GM23248 (cell line): ENCODE measurements at places on chromosomes 7 and 10.
A peak's percentile ranks its signal among the peaks of the same experiment; 100 is the strongest.

- no peak for DNase-seq
Measured at GRCh38 chr7:112263519-112263918, 57.0 kb downstream of the ZNF277 start.

GRCh38 chr10:43945094-43945730 lies 296.5 kb upstream of the ZNF32 start:
- no peak for DNase-seq

DNA sequence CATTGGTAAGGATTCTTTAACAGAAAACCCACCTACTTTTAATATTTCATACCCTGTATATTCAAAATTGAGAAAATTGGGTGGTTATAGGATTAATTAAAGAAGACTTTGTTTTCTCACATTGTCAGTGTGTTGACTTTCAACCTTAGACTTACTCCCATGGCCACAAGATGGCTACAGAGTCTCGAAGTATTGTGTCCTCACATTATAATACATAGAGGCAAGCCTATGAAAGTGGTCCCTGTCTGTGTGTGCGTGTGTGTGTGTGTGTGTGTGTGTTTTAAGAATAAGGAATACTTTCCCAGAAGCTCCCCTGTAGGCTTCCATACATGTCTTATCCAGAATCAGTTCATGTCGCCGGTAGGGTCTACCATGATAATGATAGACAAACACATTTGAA lies 180.0 kb downstream of the PHF14 start:
- no peak for DNase-seq

DNA sequence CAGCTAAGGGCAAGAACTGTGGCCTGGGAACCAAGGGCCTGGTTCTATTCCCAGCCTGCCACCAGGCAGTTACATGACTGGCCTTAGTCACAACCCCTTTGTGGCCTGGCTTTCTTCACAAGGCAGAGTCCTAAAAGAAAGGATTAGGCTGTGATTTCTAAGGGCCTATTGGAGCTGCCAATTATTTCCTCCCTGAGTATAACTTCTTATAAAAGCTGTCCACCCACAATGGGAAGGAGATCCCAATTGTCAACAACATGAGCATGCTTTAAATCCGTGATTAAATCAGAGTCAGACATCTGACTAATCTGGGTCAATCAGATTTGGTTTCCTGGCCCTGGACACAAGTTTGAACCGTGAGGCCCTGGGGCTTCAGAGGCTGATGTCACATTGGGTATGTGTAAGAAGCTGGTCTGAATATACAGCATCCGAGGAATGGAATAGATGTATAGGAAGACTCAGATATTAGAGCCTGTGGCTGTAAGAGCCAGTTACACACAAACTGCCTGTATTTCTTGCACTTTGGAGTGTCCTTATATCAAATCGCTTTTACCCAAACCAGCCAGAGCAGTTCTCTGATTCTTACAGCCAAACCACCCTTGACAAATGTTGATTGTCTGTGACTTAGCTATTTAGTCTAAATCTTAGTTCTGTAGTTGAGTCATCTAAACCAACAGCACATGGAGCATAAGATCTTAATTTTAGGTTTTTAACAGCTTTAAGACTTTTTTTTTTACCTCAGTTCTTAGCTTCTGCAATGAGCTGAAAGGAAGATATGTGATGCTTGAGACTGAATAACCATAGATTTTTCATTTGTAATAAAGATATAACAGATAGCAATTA lies 61.3 kb downstream of the ABCB4 start:
- peak; percentile 89 for DNase-seq

- DNase-seq = no peak
Measured at GRCh38 chr7:35680403-35681013, 14.4 kb downstream of the HERPUD2 start.

- DNase-seq = peak; percentile 90
Measured at GRCh38 chr10:122149561-122150505, 121.3 kb upstream of the BTBD16 start.

DNA sequence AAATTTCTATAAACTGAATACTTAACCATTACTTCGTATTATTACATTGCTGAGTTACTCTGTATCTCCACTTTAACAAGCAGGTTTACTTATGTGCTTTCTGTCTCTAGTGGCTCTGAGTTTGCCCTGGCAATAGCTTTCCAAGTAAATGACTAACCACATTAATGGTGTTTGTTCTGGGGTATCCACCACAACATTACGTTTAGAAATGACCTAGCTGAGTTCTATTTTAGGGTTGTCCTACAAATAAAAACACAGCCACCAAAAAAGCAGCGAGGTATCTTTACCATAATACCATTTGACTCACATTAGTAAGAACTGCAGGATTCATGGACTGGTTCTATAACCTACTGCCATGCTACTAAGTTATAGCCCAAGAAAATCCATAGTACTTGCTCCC lies 83.1 kb downstream of the HIBADH start:
- no peak for DNase-seq

- DNase-seq = peak; percentile 41
Measured at GRCh38 chr10:91976317-91977051, 52.9 kb downstream of the BTAF1 start.

GRCh38 chr10:73584737-73585136 lies 6.4 kb downstream of the USP54 start:
- DNase-seq = peak; percentile 49

DNA sequence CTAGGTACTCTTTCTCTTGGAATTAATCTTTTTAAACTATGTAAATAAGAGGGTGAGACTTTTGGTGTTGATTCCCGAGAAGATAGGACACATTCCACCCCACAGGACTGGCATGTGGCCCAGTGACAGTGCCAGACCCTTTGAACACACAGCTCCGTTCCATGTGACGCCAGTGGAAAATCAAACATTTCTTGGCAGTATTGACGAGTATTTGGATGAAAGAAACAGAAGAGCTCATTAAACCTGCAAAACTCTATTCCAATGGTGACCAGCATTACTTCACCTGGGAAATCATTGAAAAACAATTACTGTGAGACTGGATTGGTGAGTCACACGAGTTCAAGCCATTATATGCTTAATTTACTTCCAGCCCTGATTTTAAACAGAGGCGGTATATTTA lies 25.8 kb downstream of the AKR1E2 start:
- no peak for DNase-seq

DNA sequence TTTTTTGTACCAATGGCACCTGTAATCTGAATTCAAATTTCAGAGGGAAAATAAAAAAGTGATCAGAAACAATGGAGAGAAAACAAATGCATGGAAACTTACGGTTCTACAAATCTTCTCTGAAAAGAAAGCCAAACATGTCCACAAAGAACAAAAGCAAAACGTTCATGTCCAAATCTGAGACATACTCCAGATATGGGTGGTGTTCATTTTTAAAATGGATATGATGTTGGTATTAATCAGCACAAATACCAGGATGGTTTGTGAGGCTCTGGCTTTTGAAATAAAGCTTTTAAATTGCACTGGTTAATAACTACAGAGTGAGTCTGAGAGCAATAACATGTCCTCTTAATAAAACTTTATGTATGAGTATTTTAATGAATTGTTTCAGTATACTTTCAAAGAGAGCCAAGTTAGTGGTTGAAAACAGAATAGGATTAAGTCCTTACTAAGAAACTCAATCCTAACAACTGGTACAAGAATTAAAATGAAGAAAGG lies 366.4 kb downstream of the INHBA start:
- DNase-seq = peak; percentile 37

DNA sequence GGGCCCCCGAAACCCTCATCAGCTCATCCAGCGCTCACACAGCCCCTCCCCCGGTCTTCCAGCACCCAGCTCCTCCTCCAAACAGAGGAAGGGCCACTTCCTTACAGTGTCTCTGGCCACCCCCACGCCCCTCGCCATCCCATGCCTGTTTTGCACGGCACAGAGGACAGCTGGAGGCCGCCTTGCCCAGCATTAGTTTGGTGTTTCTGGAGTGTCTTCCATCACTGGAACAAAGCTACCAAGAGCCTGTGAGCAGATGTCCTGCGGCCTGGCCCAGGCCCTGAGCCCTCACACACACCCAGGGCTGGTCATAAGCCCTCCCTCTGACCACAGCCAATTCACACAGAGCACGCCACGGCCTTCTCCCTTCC lies 82.3 kb downstream of the MAD1L1 start:
- DNase-seq = no peak

DNA sequence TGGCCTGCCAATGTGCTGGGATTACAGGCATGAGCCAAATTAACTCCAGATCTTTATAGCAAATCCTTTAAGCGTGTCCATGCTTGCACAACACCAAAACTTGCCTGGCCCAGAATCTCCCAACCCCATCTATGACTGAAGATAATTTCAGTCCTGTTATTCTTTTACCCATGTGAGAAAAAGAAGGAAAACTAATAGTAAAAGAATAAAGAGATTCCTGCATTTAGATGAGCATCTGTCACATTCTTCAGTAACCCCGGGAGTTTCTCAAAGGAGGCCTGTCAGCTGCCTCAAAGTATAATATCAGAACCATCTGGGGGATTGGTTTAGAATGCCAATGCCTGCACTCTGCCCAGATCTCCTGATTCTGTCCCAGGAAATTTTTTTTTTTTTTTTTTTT lies 158.1 kb upstream of the KMT2E start:
- DNase-seq = no peak

GRCh38 chr10:61887772-61888171 lies 13.7 kb upstream of the ARID5B start:
- no peak for DNase-seq

DNA sequence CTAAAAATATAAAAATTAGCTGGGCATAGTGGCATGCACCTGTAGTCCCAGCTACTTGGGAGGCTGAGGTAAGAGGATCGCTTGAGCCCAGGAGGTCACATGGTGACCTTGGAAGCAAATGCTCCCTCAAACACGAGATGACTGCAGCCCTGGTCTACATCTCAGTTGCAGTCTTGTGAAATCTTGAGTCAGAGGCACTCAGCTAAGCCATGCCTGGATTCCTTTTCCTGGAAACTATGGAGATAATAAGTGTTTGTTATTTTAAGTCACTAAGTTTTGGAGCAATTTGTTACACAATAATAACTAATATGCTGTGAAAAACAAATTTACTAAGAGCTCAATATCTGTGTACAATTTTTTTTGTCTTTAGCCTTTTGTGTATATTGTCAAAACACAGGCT lies 284.3 kb upstream of the KAT6B start:
- DNase-seq = peak; percentile 91

DNA sequence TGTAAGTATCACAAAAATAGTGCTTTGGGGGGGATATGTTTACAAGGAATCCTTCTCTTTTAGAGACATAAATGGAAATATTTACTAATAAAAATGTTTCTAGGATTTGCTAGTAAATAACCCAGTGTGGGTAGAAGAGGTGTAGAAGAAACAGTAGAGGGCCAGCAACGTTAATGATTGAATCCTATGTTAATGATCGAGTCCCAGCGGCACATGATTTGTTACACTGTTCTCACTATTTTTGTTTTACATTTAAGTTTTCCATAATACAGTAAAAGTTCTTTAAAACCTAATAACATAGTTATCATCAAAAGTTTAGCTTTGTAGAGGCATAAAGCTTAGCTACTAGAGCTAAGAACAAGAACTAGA lies 66.0 kb downstream of the UBE2H start:
- DNase-seq = no peak
